ENCODE measurements at places on chromosomes 5 and 9.

DNA sequence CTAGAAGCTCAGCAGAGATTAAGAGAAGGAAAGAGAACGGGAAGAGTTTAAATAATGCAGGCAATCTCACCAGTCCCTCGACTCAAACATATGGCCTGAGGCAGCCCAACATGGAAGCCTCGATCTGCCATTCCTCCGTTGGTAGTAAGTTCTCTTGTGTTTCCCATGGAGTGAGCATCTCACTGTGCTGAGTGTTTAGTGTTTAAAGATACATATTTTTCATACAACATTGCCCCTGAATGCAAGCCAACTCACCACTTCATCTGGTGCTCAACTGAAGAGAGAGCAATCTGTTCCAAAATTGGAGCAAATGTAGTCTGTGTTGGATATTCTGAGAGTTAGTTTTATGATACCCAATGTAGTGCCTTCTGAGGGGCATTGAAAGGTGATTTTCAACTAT, 171.5 kb upstream of the ATP10B start:
- DNase-seq = no peak

GRCh38 chr9:81693671-81694378, 4.5 kb upstream of the TLE1 start:
- DNase-seq = no peak

- DNase-seq = no peak
Observed at GRCh38 chr5:45800331-45800730, 104.2 kb upstream of the HCN1 start.

DNA sequence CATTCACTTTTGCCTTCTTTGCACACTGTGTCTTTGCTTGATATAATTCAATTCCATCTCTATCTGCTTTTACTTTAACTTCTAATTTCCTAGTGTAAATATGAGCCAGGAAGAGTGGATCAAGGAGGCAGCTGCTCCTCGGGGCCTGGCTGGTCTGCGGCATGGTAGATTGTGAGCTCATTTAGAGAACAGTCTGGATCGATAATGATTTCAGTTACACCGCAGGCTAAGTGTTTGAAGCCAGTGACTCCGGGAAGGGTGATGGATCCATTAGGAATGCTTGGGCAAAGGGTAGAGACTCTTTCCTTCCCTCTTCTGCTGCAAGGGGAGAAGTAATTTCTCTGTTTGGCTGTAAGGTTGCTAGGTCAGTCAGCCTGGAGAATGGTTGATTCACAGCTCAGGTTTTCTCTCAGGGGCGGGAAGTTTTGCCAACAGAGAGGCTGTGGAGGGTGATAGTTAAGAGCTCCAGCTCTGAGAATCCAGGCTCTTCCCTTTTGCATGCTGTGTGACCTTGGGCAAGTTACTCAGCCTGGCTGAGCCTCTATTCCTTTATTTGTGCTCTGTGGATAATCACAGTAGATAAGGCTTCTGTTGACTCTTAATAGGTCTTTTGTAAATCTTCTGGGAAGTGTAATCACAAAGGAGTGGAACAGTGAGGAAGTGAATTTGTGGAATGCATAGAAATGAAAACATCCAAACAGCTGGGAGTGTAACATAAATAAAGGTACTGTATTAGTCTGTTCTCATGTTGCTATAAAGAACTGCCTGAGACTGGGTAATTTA, 99.1 kb downstream of the PTTG1 start:
- DNase-seq = no peak

GRCh38 chr5:124746916-124747790, 714 bp upstream of the ZNF608 start:
- DNase-seq = no peak

- no peak for DNase-seq
Observed at GRCh38 chr9:36486329-36486932, 86.3 kb upstream of the MELK start.

GRCh38 chr5:322281-322941, 897 bp downstream of the AHRR start:
- DNase-seq = no peak

GRCh38 chr5:19369048-19369447, 619.0 kb downstream of the CDH18 start:
- no peak for DNase-seq

DNA sequence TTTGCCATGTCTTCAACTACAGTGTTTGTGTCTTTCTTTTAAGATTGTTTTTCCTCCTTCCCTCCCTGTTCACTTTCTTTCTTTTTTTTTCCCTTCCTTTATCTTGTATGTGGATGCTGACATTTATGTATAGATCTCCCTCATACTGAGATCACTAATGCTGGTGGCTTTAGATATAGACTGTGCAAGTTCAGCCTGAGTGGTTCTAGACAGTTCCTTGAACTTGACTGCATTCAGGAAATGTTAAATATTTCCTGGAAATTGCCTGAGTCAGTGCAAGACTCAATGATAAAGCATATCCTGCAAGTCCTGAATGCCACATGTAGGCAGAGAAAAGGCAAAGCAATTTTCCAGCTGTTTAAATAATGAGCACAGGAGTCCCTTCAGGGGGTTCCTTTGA, 182.5 kb upstream of the NR3C1 start:
- DNase-seq = no peak

DNA sequence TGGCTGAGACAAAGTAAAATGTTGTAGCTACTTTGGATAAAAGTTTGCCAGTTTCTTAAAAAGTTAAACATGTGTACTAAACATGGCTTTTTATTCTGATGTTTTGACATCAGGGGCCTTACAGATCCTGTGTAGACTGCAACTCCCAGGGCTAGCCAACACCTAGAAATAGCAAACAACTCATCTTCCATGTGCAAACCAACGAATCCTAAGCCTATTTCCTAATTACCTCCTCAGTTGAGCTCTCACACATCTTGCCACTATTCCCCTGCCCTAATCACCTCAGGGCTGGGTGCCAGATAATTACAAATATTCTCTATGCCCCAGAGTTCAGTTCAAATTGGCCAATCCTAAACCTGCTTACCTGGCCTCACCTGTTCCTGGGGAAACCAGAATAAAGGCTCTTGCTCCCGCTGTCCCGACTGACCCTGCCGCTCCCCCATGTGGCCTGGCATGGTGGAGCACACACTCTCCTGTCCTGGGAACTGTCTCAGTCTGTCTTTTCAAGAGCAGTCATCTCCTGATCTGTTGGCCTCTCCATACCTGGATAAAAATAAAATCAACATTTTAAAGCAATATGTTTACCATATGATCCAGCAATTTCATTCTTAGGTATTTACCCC, 37.1 kb upstream of the FAM169A start:
- DNase-seq = no peak

- no peak for DNase-seq
Observed at GRCh38 chr5:9148242-9148641, 397.6 kb downstream of the SEMA5A start.

GRCh38 chr9:68551191-68551590, 10.5 kb upstream of the TMEM252 start:
- DNase-seq = no peak

Data from activated CD4-positive, alpha-beta T cell treated with anti-CD3 and anti-CD28 coated beads, Interleukin-2, amount 50 U/mL, for 4 hours (primary cell).